NK-92 treated with Interleukin-12 subunit alpha and Interleukin-12 subunit beta, amount 100 ng/mL, for 24 hours (cell line): ENCODE measurements at places on chromosomes 3 and 15.

- DNase-seq = no peak
Measured at GRCh38 chr3:57112206-57112605, 51.7 kb downstream of the SPATA12 start.

DNA sequence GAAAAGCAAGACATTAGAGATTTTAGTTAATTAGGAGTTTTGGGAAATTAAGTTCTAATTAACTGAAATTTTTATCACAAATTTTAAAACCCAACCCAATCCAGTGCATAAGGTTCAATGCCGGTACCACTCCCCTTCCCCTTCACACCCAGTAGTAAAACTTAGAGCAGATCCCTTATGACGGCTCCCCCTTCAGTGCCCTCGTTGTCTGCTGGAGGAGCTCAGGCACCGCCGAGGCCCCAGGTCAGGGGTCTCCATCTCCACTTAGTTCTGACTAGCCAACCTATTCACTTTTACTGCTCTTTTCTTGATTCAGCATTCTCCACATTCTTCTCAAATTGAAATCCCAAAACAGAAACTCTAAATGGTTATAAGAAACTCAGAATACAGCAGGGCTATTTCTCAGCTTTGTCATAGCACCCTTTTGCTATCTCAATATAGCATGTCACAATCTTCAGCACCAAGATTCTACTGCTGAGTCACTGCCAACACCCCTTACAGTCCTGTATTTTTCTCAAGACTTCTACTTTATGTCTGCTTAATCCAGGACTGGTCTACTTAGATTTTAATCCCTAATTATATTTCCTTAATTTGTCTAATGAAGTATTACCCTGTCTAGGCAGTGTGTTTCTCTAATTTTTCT is 39.8 kb downstream of the TUBGCP4 start:
- no peak for DNase-seq

DNA sequence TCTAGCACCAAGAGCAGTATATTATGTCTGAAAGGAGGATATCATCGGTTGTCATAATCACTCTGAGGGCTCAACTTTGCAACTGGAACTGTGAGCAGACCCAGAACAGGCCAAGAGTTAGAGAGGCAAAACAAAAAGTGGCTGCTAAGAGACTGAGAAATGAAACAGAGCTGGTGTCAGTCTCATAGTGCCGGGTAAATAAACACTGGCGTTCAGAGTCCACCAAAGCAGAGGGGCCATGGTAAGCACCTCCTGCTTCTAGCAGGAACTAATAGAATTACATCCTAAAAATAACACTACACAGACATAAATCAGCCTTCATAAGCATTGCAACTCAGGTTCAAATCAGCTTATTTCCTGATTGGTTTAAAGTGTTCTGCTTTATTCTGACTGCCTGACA is 10.3 kb upstream of the IL12A start:
- no peak for DNase-seq

DNA sequence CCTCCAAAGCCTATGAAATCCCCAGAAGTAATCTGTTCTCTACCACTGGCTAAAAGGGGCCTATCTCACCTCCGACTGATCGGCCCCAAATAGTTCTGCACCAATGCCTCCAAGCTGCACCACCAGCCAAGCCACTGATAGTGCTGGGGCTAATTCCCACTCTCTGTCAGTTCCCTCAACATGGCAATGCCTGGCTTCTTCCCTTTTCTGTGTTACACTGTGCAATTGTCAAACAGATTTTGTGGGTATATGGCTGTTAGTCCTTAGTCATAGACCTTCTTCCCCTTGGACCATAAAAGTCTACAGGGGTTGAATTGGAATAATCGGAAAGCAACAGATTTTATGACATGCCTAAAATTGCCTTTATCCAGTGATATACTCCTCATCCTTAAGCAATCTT is 9.3 kb upstream of the UBE2E2 start:
- no peak for DNase-seq

- no peak for DNase-seq
Measured at GRCh38 chr3:182794455-182795388, 1.4 kb downstream of the ATP11B start.

GRCh38 chr3:26375843-26376530 is 246.6 kb upstream of the LRRC3B start:
- no peak for DNase-seq

GRCh38 chr3:155682426-155683343 is 62.2 kb downstream of the PLCH1 start:
- no peak for DNase-seq

DNA sequence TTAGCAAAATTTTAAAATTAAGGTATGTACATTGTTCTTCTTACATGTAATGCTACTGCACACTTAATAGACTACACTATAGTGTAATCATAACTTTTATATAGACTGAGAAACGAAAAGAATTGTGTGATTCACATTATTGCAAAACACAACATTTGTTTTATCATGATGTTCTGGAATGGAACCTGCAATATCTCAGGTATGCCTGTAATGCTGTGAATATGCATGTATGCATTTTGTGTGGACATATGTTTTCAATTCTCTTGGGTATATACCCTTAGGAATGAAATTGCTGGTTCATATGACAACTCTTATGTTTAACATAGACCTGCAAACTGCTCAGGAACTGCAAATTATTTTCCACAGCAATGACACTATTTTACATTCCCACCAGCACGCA is 38.6 kb upstream of the TJP1 start:
- no peak for DNase-seq

DNA sequence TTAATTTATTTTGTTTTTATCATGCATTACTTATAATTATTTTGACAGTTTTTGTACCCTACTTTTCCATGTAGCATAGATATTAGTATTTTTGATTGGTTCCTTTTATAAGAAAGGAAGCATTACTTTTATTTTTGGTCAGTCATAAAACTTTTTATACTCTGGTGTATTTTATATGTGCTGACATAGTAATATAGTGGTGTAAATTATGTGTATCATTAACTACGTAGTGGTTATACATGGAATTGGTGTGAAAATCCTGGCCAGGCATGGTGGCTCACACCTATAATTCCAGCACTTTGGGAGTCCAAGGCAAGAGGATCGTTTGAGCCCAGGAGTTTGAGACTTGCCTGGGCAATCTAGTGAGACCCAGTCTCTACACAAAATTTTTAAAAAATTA is 18.8 kb upstream of the NIPA2 start:
- DNase-seq = no peak
